Body of pancreas (tissue), 4 donors: ENCODE measurements at places on chromosomes 11 and 22. TPM values are rescaled to one million over a fixed set of nuclear protein-coding genes. Genes with fewer than 3 reads are reported as not detected.

The RASL10A gene
- total RNA-seq, result 0.78 TPM

The TTC36 gene
- not detected for total RNA-seq

DNA sequence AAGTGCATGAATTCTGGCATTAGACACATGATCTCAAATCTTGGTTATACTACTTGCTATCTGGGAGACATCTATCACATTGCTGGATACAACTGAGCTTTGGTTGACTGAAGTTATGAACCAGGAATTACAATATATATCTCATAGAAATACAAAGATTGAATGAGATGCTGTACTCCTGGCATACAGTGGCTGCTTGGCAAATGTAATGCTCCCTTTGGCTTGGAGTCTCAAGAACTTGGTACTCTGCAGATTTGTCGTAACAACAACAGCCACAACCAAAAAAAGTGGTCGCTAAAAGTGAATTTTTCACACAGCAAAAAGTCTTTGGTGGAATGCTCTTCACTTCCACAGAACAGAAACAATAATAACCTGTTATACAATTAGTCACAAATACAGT is 1082.6 kb downstream of the DLG2 start:
- H3K36me3 ChIP-seq, result no peaks in the 10 kb centered on the region
- H3K4me1 ChIP-seq, result no peaks in the 10 kb centered on the region
- DNase-seq, result no peak

DNA sequence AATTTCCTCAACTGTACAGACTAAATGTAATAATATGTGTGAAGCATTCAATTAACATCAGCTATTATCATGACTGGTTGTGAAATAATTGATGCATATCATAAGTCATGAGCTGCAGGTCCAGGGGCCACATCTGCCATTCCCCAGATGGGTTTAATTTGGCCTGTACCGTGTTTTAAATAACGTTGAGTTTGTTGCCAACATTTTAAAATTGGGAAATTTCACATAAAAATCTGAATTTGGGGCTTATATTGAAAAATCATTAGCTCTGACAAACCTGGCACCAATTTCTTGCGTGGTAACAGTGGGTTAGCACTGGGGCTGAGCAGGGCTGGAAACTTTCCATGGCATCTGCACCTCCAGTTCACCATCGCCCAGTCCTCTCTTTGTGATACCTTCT is 193.9 kb downstream of the SNX19 start:
- no peaks in the 10 kb centered on the region for H3K4me1 ChIP-seq
- H3K27me3 ChIP-seq, result no peaks in the 10 kb centered on the region
- no peak overlapping the region for H3K27ac ChIP-seq
- H3K36me3 ChIP-seq, result no peaks in the 10 kb centered on the region
- DNase-seq, result no peak

DNA sequence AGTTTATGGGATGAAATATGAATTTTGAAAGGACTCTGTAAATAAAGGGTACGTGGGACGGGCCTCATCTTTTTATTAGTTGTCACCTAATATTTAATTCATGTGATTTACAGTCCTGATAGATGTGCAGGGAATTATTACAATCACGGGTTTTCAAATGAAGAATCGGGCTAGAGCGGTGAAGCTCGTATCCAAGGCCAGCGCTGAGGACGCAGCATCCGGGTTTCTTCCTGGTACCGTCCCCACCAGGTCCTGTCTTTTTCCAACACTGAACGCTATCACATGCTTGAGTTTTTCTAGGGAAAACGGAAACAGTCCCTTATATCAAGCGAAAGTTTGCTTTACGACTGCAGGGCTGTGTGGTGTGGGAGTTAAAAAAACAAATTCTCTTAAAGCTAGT is 787 bp downstream of the SMDT1 start:
- no peak overlapping the region for H3K4me3 ChIP-seq
- no peaks in the 10 kb centered on the region for H3K36me3 ChIP-seq
- H3K27me3 ChIP-seq, result no peaks in the 10 kb centered on the region
- H3K27ac ChIP-seq, result peak overlapping the region; percentile 97
- H3K4me1 ChIP-seq, result peaks cover 47% of the 10 kb centered on the region
- DNase-seq, result peak; percentile 59
